ENCODE measurements at places on chromosomes 1 and 21.

DNA sequence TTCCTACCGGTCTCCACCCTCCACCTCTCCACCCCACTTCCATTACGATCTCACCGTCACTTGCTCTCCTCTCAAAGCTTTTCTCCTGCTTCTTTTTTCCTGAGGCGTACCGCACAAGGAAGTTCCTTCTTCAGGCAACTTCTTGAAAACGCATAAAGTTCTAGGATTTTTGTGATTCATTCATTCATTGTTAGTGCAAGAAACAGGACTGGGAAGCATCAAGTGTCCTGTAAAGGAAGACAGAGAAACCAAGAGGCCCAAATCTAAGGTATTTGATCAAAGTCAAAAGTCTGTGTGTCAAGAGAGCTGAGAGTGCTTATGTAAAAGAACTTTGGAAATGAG lies 1.3 kb upstream of the RCC2 start:
- DNase-seq, result no peak

DNA sequence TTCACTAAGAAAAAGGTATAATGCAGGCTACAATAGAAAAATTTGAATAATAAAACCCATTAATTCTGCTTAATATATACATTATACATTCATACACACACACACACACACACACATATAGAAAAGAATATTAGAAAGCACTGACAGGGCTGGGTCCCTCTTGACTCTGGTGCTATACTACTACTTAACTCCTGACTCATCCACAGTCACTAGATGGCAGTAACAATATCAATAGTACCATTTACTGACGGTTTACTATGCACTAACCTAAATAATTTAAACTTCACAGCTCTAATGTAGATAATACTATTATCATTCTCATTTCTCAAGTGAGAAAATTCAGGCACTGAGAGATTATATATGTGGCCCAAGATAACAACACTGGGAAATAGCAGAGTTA lies 87.5 kb downstream of the COP1 start:
- peak; percentile 17 for DNase-seq

- no peak for DNase-seq
These were observed 181.7 kb upstream of the DPYD start for GRCh38 chr1:98102345-98103030.

DNA sequence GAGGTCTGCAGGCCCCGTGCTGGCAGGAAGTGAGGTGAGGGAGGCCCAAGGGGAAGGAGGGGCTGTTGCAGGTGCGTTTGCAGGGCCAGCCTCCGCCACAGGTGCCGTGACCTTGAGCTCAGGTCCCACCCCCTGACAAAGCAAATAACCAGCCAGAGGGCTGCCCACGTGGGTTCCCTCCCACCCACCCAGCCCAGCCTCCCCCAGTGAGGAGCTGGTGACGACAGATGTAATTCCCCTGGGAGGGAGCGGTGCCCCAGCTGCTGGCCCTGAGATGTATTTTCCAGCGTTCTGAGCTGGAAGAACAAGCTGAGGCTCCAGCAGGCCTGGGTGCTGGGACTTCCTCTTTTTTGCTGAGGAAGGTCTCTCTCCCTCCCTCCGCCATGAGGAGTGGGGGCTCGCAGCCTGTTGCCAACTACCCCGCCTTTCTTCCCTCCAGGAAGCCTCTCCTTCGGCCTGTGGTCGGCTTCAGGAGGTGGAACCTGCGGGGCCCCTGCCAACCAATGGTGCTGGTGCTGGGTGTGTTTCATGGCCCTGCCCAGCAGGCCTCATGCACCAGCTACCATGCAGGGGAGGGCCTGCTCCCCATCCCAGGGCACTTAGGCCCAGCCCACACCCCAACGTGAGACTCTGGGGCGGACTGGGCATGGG lies 153.2 kb downstream of the PRDM16 start:
- DNase-seq, result no peak

GRCh38 chr1:113940365-113941244 lies 11.5 kb downstream of the HIPK1 start:
- DNase-seq, result no peak

GRCh38 chr1:2583331-2583791 lies 3.2 kb upstream of the PRXL2B start:
- DNase-seq, result no peak

DNA sequence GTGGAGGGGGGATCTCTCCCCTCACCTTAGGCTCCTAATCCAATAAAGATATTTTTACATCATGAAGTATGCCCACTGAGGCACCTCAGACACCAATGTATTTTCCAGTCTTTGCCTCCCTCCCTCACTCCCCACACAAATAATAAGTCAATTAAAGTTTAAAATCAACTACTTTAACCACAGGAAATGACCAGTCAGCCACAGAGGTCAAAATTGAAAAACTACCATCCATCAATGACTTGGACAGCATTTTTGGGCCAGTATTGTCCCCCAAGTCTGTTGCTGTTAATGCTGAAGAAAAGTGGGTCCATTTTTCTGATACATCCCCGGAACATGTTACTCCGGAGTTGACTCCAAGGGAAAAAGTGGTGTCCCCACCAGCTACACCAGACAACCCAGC lies 70.6 kb upstream of the DYNLT5 start:
- DNase-seq, result no peak

DNA sequence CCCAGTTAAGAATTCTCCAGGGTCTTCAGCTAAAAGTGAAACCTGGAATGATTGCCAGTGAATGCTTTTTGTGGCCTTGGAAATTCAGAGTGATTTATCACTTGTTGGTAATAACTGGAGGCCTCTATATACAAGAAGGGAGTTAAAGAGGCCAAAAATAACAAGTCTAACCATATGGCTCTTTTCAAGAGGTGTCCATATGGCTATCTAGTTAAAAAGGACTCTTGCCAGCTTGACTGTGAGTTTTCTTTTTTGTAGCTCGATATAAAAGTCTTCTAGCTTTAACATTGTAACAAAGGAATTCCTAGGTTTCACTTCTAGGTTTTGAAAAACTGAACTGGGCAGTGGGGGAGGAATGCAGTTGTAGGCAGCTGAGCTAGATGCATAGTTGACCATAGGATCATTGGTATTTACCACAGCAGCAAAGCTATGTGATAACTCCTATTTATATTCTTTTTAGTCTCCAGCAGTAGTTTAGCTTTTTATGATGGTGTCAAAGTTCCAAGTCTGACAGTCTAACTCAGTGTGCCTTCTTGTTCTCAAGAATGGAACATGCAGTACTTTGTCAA lies 44.4 kb downstream of the CACHD1 start:
- DNase-seq, result peak; percentile 44

DNA sequence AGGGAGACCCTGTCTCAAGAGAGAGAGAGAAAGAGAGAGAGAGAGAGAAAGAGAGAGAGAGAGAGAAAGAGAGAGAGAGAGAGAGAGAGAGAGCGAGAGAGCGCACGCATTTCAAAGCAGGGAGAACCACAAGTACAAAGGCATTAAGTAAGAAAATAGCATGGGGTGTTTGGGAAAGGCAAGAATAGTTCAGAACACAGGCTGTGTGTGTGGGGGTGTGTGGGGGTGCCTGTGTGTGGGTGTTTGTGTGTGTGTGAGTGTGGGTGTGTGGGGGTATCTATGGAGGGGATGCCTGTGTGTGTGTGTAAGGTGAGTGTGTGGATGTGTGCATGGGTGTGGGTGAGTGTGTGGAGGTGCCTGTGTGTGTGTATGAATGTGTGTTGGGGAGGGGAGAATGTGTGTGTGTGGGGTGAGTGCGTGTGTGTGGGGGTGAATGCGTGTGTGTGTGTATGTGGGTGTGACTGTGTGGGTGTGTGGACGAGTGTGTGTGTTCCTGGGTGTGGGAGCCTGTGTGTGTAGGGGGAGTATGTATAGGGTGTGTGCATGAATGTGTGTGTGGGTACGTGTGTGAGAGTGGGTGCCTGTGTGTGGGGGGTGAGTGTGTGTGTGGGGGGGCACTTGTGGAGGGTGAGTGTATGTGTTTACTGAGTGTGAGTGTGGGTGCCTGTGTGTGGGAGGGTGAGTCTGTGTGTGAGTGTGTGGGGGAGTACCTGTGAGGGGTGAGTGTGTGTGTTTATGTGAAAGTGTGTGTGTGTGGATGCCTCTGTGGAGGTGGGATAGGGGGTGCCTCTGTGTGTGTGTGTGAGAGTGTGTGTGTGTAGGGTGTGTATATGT lies 19.1 kb upstream of the HDAC1 start:
- no peak for DNase-seq

- DNase-seq, result no peak
These were observed 260.1 kb upstream of the NFIA start for GRCh38 chr1:60822252-60822651.
